Activated CD8-positive, alpha-beta T cell treated with anti-CD3 and anti-CD28 coated beads, Interleukin-2, amount 10 ng/mL, durations not matched to agents 7 days and 5 days (primary cell): ENCODE measurements at places on chromosomes 2 and 18. TPM values are rescaled to one million over a fixed set of nuclear protein-coding genes. Genes with fewer than 3 reads are reported as not detected.

IL1B gene
- not detected for total RNA-seq

POTEF gene
- not detected for total RNA-seq

ABCG5 gene
- not detected for total RNA-seq

ZNF521 gene
- total RNA-seq: not detected

- H3K27ac ChIP-seq: no peak overlapping the region
- no peak for DNase-seq
- H3K4me3 ChIP-seq: no peak overlapping the region
- H3K27me3 ChIP-seq: peaks cover 13% of the 10 kb centered on the region
Measured at GRCh38 chr2:88857274-88857741, 165.8 kb downstream of the RPIA start.

DNA sequence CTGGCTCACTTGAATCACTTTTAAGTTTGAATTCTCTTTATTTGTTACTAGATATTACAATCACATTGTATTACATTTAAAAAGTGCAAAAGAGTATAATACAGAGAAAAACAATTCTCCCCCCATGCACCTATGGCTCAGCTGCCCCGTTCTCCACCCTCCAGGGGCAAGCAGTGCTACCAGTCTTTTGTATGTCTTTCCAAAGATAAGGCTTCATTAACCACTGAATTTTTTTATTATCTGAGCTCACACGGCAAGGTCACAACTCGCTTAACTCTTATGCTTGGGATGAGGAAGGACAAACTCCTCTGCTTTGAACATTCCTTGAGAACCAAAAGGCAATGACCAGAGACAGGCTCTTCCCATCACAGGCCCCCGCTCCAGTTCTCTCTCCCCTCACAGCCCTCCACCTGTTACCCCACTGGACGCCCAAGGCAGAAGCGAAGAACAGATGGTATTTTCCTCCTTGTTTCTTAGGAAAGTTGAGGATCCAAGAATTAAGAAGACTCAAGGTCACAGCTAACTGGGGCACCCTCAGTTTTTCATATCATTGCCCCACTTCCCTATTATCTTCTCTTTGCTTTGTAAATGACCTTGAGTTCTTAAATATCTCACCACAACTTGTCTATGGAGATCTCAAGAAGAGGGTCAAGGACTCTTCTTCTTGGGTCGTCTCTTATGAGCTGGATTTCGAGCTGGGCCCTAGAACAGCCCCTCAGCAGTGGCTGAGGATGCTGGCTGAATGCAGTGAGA lies 30.1 kb downstream of the SH2D6 start:
- H3K4me3 ChIP-seq: no peak overlapping the region
- no peak for DNase-seq
- no peaks in the 10 kb centered on the region for H3K36me3 ChIP-seq
- H3K27me3 ChIP-seq: peaks cover 2% of the 10 kb centered on the region
- H3K4me1 ChIP-seq: peaks cover 2% of the 10 kb centered on the region

- no peak overlapping the region for H3K4me3 ChIP-seq
- peaks cover 8% of the 10 kb centered on the region for H3K4me1 ChIP-seq
- peaks cover 15% of the 10 kb centered on the region for H3K36me3 ChIP-seq
- DNase-seq: no peak
Measured at GRCh38 chr2:230706053-230706521, 6.6 kb upstream of the CAB39 start.

DNA sequence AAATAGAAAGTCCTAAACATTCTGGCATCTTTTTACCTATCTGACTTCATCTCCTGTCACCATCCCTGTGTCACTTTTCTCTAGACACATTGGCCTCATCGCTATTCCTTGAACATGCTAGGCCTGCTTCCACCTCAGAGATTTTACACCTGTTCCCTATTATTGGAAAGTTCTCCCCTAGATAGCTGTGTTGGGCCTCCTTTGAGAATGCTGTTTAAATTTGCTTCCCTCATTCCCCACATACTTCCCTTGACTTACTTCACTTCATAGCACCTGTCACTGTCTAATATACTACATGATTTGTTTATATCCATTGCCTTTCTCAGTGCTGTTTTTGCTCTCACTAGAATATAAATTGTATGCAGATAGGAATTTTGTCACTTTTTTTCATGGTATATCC lies 317.0 kb upstream of the GCFC2 start:
- H3K27ac ChIP-seq: no peak overlapping the region
- H3K36me3 ChIP-seq: no peaks in the 10 kb centered on the region
- H3K4me3 ChIP-seq: no peak overlapping the region
- no peaks in the 10 kb centered on the region for H3K27me3 ChIP-seq
- no peaks in the 10 kb centered on the region for H3K4me1 ChIP-seq

- H3K4me3 ChIP-seq: no peak overlapping the region
- no peaks in the 10 kb centered on the region for H3K27me3 ChIP-seq
- DNase-seq: no peak
- H3K36me3 ChIP-seq: no peaks in the 10 kb centered on the region
- no peak overlapping the region for H3K27ac ChIP-seq
Measured at GRCh38 chr2:129711816-129712675, 267.4 kb upstream of the RAB6C start.

- no peak for DNase-seq
- H3K27me3 ChIP-seq: no peaks in the 10 kb centered on the region
- H3K27ac ChIP-seq: no peak overlapping the region
- no peaks in the 10 kb centered on the region for H3K36me3 ChIP-seq
- no peaks in the 10 kb centered on the region for H3K4me1 ChIP-seq
- H3K4me3 ChIP-seq: no peak overlapping the region
Measured at GRCh38 chr2:14693874-14694273, 61.4 kb downstream of the LRATD1 start.

DNA sequence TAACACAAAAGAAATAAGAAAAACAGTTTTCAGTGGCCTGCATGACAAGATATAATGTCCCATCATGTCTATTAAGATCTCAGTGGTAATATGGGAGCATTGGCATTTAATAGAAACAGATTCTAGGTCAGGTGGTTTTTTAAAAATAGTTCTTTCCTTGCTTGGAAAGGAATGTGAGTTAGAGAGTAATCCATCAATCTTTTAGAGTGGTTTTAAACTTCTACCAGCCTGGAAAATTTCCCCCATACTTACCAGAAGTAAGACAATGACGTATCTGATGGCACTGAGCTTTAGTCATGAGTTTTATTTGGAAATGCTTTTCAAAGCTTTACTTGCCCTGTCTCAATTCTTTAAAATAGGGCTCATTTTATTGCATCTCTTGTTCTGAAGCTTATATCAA lies 441.7 kb upstream of the SMIM21 start:
- no peak for DNase-seq
- no peaks in the 10 kb centered on the region for H3K27me3 ChIP-seq
- no peak overlapping the region for H3K27ac ChIP-seq
- no peaks in the 10 kb centered on the region for H3K36me3 ChIP-seq
- H3K4me3 ChIP-seq: no peak overlapping the region
- H3K4me1 ChIP-seq: no peaks in the 10 kb centered on the region

- DNase-seq: no peak
- H3K4me1 ChIP-seq: no peaks in the 10 kb centered on the region
Measured at GRCh38 chr18:62460851-62461300, 61.9 kb upstream of the ZCCHC2 start.

GRCh38 chr2:98576666-98577312 lies 31.5 kb downstream of the COA5 start:
- no peak overlapping the region for H3K27ac ChIP-seq
- no peak for DNase-seq
- no peaks in the 10 kb centered on the region for H3K27me3 ChIP-seq
- no peaks in the 10 kb centered on the region for H3K4me1 ChIP-seq
- H3K36me3 ChIP-seq: peaks cover 69% of the 10 kb centered on the region

DNA sequence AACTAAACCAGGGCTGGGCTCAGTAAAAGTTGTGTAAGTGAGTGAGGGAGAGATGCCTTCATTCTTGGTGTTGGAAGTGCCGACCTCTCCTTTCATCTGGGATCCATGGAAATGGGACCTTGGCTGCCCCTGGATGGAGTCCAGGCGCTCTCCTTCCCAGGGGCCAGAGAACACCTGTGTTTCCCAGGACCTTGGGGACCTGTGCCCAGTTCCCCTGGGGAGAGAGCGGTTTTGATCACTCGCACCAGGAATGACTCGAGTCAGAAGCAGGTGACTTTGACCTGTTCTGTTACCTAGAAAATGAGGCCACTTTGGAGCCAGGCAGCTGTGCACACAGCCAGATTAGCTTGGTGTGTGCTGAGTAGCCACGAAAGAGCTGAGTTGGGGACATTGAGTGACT lies 97.3 kb downstream of the SH3BP4 start:
- H3K4me1 ChIP-seq: peaks cover 12% of the 10 kb centered on the region
- no peak overlapping the region for H3K27ac ChIP-seq
- no peak overlapping the region for H3K4me3 ChIP-seq
- no peaks in the 10 kb centered on the region for H3K27me3 ChIP-seq

- no peak overlapping the region for H3K4me3 ChIP-seq
- no peak overlapping the region for H3K27ac ChIP-seq
- no peaks in the 10 kb centered on the region for H3K27me3 ChIP-seq
- no peaks in the 10 kb centered on the region for H3K4me1 ChIP-seq
Measured at GRCh38 chr18:49839012-49839411, 25.7 kb upstream of the ACAA2 start.

- H3K27ac ChIP-seq: peak overlapping the region; percentile 74
- H3K27me3 ChIP-seq: peaks cover 4% of the 10 kb centered on the region
Measured at GRCh38 chr2:101341901-101342624, 33.6 kb upstream of the RNF149 start.

DNA sequence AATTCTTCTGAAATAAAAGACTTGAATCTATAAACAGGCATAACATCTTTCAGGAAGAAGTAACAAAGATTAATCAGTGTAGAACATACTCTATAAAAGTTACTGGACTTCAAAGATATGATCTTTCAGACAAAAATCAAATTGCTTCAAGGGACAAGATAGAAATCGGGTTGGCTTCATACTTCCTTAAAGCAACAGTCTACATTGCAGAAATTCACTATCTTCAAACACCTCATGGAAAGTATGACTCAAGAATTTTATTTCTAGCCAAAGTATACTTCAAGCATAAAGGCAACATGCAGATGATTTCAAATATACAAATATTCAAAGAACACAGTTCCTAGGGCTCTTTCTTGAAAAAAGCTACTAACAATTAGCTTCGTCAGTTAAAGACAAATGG lies 240.7 kb downstream of the SRBD1 start:
- no peak for DNase-seq
- H3K4me1 ChIP-seq: no peaks in the 10 kb centered on the region
- H3K27ac ChIP-seq: no peak overlapping the region
- H3K4me3 ChIP-seq: no peak overlapping the region
- H3K36me3 ChIP-seq: no peaks in the 10 kb centered on the region

DNA sequence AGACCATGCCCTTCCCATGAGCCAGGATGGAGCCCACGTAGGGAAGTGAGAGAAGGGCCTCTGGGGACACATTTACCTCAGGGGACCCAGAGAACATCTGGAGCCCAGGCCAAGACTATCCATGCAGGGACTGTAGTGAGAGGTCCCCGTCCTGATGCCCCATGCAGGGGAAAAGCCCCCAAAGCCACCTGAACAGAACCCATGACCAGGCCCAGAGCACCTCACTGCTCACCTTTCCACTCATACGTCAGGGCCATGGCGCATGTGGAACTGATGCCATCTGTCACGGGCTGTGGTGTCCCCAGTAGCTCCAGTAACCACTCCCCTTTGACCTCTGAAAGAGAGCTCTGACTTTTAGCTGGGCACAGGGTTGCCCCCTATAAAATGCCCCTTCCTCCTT lies 106.5 kb upstream of the TEX51 start:
- no peak for DNase-seq
- H3K36me3 ChIP-seq: no peaks in the 10 kb centered on the region
- H3K27me3 ChIP-seq: peaks cover 13% of the 10 kb centered on the region
- H3K4me3 ChIP-seq: no peak overlapping the region
- H3K4me1 ChIP-seq: no peaks in the 10 kb centered on the region
